ENCODE measurements at places on chromosomes 1 and 21.
A peak's percentile ranks its signal among the peaks of the same experiment; 100 is the strongest.

DNA sequence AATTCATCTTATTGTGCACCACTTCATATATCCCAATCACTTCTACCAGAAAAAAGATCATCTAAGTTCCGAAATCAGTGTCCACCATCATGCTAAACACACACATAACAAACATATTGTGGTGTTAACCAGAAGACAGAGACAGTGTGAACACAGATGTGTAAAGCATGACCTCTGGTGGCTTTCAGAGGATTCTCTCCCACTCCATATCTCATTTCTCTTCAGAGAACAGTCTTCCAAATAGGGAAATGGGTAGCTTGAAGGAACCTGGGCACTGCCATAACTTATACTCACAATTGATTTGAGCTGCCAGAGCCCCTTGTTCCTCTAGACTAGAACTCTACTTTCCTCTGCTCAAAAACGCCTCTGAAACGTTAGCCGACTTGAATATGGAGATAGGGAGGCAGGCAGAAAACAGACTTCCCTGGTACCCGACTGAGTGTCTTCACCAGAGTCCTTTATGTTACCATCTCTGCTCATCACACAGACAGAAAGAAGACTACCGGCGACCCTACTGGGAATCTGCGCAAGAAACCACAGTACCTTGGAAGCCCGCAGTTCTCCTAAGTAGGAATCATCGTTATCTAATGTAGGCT is 1.8 kb upstream of the ELAPOR1 start:
- no peak for DNase-seq

DNA sequence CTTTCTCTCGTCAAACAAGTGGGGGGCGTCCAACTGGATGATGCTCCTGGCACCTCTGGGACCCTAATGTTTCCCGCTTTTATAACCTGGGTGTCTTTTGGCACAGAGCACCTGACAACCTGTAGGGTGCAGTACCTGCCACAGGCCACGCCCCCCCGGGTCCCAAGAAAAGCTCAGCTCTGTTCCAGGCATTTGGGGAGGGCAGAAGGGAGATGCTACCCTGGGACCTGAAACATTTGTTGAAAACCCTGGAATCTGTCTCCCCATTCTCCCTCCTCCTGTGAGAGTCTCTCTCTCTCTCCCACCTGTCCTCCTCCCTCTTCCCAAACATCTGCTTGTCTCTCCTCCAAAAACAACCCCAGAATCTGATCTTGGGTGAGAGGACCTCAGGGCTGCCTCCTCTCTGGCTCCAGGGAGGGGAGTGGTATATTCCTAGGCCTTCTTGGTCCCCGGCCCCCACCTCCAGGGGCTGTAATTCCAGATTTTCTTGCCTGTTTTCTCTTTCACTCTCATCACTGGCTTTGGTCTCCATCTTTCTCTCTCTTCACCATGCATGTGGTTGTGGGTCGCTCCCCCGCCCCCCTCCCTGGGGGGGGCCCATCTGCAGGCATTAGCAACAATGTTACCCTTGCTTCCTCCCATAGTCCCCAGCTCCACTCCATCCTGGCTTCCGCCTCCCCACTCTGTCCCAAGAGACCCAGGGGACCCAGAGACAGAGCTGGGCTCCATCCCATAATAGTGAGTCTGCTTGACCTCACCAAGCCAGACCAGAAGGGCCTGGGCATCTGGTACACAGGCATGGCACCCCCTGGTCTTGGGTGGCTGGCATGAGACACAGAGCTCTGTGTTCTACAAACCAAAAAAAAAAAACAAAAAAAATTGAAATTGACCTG is 4.1 kb downstream of the AHDC1 start:
- DNase-seq = no peak

DNA sequence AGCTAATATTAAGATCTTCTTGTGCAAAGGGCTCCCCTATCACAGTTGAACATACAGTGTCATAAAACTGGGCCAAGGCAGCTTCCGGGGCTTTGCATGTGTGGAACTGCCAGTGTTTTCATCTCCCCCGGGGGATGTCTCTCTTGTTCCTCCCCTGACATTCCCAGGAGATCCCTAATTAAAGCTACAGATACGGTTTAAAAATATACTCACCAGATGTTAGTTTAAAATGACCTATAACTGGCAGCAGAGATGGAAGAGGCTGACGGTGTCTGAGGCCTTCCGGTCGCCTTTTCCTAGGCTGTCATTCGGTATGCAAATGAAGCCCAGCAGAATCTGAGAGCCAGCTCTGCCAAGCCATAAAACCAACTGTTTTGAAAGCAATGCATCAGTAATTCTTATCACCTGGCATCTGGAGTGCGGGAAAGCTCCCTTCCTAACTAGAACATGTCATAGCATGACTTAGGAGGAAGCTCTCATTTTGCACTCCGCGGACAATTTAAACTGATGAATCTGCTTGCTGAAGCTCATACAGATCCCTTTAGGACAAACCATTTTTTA is 436.5 kb upstream of the VAMP3 start:
- DNase-seq = no peak

- no peak for DNase-seq
Measured at GRCh38 chr1:44970317-44970716, 16.1 kb downstream of the EIF2B3 start.

DNA sequence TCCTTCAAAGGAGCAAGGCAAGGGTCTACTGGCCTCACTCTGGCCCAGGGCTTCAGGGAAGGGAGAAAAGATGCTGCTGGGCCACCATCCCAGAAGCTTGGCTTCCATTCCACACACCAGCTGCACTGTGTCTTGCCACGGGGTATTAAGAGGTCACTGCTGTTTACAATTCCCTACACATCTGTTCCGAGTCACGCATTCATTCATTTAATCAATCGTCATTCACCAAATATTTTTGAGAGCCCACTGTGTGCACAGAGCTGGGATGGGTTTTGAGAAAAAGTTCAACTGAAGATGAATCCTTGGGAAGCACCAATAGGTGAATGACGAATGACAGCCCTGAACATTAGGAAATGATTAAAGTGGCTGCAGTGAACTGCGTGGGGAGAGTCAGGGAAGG is 101.7 kb downstream of the NAV1 start:
- DNase-seq = no peak

DNA sequence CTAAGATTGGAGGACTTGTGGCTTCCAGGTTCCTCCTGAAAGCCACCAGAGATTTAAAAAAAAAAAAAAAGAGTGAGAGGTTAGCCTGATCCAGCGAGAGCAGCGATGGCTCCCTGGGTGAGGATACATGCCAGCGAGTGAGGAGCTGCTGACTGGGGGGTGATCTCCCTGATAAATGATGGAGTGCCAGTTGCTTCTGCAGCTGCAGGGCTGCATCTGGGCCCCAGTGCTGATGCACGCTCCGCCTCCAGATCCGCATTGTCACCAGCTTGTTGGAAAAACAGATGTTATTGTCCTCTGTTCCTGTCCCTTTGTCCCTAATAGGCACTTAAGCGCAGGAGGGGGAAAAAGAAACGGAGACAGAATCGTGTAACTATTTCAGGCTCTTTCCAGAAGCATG is 28.6 kb downstream of the UBIAD1 start:
- no peak for DNase-seq

DNA sequence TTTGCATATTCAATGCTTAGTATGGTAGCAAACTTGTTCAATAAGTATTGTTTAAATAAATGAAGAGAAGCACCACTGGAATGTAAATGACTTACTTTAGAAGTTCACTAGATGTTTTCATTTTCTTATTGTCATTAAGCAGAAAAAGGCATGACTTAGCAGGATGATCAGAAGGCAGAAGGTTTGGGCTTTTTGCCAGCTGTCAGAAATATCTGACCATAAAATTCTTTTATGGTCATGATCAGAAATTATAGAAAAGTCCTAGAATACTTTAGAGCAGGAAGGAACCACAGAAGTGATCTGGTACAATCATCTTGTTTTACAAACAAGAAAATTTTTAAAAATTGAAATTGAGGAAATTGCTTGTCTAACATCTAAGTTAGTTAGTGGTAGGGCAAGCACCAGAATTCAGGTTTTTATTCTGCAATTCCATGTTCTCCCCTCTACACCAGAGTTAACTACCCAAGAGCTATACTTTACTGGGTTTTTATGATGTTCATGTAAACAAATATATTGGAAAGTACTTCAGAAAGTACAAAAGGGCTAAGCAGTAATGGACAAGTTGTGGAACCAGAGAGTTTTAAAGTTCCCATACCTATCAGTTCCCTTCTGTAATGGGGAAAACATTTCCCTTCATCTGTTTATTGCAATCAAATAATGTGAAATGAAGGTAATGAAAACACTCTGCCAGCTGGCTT is 10.1 kb downstream of the FMO5 start:
- no peak for DNase-seq

GRCh38 chr1:11648039-11648438 is 6.2 kb downstream of the FBXO2 start:
- DNase-seq = no peak

DNA sequence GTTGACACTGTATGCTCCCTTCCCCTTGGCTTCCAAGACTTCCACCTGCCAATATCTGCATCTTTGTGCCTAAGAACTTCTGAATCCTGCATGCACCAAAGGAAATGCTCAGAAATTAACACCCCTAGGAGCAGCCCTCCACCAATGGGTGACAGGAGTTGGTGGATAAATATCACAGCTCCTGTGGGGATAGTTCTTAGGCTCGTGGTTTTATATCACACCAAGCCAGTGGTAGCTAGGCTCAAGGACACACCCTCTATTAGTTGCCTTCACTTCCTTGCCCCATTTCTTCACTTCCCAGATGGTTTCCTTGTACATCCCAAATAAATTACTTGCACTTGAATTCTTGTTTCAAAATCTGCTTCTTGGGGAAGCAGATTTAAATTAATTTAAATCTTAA is 16.9 kb upstream of the CDC14A start:
- DNase-seq = no peak

DNA sequence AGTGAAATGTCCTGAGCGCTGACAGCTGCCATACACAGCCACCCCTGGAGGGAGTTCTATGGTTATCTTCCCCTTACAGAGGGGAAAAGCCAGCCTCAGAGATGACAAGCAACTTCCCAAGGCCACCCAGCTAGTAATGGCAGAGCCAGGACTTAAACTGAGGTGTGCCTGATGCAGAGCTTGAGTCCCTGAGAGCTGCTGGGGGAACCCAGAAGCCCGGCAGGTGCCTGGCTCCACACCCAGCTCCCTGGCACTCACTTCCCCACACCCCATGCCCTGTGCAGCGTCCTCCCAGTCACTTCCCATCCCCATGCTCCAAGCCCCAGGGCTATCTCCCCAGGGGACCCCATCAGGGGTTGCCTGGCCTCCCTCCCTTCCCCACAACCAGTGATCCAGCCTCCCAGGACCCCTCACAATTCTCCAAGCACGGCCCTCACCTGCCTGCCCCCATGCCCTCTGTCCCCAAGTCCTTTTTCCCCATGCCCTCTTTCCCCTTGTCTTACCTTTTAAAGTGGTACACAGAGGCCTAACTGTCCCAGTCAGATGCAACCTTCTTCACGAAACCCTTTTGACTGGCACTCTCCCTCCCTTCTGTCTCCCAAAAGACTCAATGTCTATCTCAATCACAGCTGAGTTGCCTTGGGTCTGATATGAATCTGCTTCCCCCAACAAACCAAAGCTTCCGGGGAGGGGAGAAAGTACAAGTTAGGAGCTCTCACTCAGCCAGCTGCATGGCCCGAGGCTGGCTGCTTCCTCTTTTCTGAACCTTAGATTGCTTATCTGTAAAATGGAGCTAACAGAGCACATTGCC is 39.8 kb upstream of the LRP8 start:
- DNase-seq = peak; percentile 76

GRCh38 chr1:214289574-214290272 is 8.8 kb downstream of the SMYD2 start:
- no peak for DNase-seq

- DNase-seq = no peak
Measured at GRCh38 chr1:27760426-27760825, 12.6 kb upstream of the STX12 start.

GRCh38 chr1:35637401-35637809 is 3.9 kb downstream of the PSMB2 start:
- no peak for DNase-seq

All from activated CD8-positive, alpha-beta memory T cell treated with anti-CD3 and anti-CD28 coated beads, Interleukin-2, amount 10 ng/mL, durations not matched to agents 7 days and 5 days (primary cell).